ENCODE measurements at places on chromosomes 5 and 9. TPM values are rescaled to one million over a fixed set of nuclear protein-coding genes. Genes with fewer than 3 reads are reported as not detected.

The CHSY3 gene
- total RNA-seq: not detected

The HTR4 gene
- not detected for total RNA-seq

The S100Z gene
- 1.3 TPM for total RNA-seq

The TCF7 gene
- total RNA-seq: 455 TPM

The TRIO gene
- 45.9 TPM for total RNA-seq

The DRD1 gene
- not detected for total RNA-seq

The CER1 gene
- not detected for total RNA-seq

The PLCXD3 gene
- total RNA-seq: not detected

The SPOCK1 gene
- total RNA-seq: not detected

The AHRR gene
- 22.0 TPM for total RNA-seq

The STK32A gene
- total RNA-seq: not detected

The CTXN3 gene
- total RNA-seq: not detected

The GRHPR gene
- total RNA-seq: 33.2 TPM

The OSMR gene
- total RNA-seq: not detected

The PDE6A gene
- total RNA-seq: not detected

The RNF183 gene
- total RNA-seq: not detected

The PCDHA6 gene
- not detected for total RNA-seq

The FOXD4L4 gene
- 0.30 TPM for total RNA-seq
